ENCODE measurements at places on chromosomes 13 and 19.

GRCh38 chr19:36093146-36093662 is 17.7 kb upstream of the OVOL3 start:
- no peak for DNase-seq

DNA sequence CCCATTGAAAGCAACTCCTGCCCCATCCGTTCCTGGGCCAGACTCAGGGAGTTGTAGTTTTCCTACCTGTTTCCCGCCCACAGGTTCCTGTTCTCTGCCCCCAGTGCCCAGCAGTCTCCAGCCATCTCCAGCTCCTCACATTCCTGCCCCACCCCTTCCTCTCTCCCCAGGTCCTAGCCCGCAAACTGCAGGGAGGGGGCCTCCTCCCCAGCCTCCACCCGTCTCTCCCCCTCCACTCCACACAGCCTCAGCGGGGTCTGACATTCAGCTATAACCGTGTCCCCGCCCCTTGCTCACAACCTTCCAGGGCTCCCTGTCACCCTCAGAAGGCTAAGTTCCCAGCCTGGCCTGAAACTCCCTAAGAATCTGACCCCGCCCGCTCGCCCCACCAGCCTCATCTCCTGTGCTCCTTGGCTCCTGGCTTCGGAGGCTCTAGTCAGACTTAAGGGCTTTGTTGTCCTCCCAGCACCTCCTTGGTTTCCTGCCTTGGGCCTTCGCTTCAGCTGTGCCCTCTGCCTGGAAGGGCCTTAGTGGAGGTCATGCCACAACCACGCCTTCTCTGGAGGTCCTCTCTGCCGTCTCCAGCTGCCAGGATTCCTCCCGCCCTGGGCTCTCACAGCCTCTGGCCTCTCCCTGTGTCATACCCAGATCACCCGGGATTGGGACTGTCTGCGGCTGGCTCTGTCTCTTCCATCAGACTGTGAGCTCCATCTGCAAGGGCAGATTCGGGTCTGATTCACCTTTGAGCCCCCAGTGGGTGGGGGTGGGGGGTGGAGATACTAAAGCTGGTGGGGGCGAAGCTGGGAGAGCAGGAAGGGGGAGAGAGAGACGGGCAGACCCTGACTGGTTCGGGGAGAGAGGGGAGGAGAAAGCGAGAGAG is 5.1 kb upstream of the SPACA6 start:
- peak; percentile 44 for DNase-seq

DNA sequence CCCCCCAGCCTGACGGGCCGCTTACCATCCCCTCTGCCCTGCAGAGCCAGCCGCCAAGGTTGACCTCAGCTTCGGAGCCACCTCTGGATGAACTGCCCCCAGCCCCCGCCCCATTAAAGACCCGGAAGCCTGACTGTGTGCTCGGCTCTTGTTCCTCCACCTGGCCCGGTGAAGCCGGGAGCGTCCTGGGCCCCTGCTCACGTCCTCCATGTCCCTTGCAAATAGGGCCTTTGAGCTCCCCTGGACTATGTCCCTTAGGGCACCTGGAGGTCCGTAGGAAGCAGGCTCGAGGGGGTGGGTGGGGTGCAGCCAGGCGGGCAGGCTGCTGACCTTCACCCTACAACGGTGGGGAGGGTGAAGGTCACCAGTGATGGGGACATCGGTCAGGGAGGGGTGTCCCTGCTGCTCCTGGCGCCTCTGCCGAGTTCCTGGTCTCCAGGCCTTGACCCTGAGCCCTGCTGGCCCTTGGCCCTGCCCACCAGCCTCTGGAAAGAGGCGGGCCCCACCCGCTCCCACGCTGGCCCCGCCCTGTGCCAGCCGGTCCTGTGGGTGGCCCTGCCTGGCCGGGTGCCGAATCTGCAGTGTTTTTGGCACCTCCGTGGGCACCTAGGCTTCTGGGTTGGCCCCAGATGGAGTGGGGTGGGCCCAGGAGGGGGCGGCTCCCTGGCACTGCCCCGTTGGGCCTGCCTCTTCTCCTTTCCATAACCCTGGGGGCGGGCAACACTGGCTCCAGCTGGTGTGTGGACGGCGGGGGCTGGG is 3.3 kb downstream of the ATP5F1D start:
- no peak for DNase-seq

- no peak for DNase-seq
Observed at GRCh38 chr19:35419046-35419445, 29.0 kb upstream of the FFAR2 start.

All from IMR-90 (cell line).